ENCODE measurements at places on chromosomes 5 and 9.

- no peak for DNase-seq
Observed at GRCh38 chr9:129363216-129363873, 185.3 kb upstream of the IER5L start.

- DNase-seq: peak; percentile 9
Observed at GRCh38 chr9:69168709-69169217, 5.3 kb upstream of the TJP2 start.

GRCh38 chr9:135008416-135008815 lies 79.1 kb upstream of the OLFM1 start:
- no peak for DNase-seq

DNA sequence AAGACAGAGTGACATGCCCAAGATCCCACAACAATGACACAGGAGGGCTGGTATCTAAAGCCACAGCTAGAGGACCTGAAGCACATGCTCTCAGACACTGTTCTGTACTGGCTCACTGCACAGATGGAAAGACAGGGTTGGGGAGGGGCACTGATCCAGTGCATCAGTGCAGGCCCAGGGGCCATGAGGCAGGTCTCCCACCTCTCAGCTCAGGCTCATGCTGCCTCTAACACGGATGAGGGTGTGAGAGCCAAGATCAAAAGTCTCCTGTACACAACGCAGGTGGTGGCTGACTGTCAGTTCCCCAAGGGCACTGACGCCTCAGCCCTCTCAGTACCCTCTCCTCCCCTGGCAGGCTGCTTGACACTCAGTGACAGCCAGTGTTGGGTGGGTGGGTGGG lies 10.9 kb downstream of the RAPGEF1 start:
- peak; percentile 63 for DNase-seq

DNA sequence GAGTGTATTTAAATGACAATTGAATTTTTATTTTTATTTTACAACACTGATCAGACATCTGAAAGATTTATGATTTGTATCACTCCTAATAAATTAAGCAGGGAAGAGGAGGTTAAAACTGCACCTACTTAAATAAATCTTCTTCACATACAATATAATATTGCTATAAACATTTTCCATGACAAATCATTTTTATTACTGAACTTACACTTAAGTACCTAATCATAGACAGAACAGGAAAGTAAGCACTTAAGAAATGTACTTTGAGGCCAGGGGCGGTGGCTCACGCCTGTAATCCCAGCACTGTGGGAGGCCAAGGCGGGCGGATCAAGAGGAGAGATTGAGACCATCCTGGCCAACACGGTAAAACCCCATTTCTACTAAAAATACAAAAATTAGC lies 3.8 kb downstream of the PFDN1 start:
- DNase-seq: no peak

DNA sequence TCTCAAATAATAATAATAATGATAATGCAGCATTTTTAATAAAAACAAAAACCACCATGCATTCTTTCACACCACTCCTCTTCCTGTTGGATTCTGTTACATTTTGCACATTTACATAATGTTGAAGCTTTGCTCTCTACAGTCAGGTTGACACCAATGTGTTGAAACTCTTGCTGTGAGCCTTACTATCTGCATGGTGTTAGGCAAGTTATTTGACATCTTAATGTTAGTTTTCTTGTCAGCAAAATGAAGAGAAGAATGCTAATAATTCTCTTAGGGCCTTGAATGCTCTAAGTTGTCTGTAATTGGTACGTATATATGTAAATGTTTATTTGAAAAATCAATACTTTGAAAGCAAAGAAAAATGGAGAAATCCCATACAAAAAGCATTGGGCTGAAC lies 525.5 kb upstream of the PTGER4 start:
- no peak for DNase-seq

DNA sequence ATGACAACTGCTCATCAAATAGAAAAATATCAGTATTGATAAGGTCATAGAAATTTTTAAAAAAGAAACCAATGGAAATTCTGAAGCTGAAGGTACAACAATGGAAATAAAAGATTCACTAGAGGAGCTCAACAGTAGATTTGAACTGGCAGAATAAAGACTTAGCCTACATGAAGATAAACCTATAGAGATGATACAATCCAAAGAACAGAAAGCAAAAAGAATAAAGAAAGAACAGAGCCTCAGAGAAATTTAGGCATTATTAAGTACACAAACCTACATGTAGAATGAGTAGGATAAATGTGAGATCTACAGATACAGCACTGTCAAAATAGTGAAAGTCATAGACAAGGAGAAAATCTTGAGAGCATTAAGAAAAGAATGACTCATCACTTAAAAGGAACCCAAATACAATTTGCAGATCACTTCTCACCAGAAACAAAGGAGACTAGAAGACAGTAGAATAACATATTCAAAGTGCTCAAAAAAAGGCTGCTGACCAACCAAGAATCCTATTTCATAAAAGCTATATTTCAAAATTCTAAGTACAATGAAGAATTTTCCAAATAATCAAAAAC lies 47.8 kb upstream of the HTR4 start:
- no peak for DNase-seq

DNA sequence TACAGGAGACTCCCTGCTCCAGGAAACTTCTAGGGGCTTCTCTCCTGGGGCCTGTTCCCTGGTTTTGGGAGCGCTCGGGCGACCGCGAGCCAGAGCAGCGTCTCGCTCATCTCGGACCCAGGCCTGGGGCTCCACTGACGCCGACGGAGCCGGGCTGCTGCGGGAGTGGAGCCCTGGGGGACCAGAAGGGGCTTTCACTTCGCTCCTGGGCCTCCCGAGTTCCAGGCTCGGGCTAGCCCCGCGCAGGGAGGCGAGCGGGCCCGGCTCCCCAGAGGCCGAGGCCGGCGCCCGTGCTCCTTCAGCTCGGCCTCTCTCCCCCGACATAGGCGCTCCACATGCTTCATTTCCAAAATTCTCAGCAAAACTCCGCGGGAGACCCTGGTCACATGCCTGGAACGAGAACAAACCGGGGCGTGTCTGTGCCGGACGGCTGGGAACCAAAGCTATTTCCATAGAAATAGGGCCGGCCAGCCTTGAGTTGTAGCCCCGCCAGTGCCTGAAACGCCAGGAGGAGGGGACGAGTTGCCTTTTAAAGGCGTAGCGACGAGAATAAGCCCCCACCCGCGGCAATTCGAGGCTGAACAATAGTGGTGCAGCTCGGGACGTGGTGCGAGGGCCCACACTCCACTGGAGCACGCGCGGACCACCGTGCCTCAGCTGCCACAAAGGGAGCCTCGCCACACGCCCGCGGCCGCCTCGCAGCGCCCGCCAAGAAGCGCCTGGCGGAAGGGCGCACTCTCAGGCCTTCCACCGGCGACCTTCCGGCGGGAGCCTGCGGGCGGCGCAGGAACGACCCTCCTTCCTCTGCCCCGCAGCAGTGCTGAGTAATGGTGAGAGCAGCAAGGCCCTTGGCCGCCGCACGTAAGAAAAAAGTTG lies 1.1 kb upstream of the G3BP1 start:
- peak; percentile 21 for DNase-seq

DNA sequence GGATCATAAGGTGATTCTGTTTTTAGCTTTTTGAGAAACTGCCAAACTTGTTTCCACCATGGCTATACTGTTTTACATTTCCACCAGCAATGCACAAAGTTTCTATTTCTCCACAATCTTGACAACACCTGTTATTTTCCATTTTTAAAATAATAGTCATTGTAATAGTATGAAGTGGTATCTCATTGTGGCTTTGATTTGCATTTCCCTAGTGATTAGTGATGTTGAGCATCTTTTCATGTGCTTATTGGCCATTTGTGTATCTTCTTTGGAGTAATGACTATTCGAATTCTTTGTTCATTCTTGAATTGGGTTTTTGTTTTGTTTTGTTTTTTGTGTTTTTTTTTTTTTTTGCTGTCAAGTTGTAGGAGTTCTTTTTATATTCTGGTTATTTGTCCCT lies 4.9 kb downstream of the GARNL3 start:
- no peak for DNase-seq

DNA sequence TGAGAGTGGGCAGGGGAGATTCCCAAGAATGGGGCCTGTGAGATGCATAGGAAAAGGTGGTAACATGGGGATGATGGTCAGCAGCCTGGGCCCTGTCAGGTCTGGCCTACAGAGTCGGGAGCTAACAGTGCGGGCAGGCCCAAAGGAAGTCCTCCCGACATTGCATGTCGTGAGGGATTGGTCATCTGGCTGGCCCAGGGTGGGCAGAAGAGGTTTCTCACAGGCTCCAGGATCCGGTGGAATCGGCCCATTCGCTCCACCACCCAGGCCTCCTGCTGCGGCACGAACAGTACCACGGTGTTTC lies 514 bp downstream of the STOML2 start:
- no peak for DNase-seq

DNA sequence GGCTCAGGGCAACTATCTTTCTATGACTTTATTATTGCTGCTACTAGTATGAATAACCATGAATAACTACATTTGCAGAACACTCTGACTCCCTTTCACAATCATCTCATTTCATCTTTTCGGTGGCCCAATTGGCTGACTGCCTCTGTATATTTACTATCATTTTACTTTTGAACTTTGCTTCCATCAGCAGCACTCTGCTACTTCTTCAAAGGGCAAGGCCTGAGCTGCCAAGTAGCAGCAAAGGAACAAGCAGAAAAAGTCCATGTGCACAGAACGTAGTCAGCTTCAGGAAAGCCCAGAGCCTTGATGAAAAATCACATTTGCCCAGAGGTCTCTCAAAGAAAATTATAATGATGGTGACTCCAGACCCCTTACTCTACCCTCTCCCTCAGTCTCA lies 214.5 kb upstream of the PUM3 start:
- DNase-seq: no peak

DNA sequence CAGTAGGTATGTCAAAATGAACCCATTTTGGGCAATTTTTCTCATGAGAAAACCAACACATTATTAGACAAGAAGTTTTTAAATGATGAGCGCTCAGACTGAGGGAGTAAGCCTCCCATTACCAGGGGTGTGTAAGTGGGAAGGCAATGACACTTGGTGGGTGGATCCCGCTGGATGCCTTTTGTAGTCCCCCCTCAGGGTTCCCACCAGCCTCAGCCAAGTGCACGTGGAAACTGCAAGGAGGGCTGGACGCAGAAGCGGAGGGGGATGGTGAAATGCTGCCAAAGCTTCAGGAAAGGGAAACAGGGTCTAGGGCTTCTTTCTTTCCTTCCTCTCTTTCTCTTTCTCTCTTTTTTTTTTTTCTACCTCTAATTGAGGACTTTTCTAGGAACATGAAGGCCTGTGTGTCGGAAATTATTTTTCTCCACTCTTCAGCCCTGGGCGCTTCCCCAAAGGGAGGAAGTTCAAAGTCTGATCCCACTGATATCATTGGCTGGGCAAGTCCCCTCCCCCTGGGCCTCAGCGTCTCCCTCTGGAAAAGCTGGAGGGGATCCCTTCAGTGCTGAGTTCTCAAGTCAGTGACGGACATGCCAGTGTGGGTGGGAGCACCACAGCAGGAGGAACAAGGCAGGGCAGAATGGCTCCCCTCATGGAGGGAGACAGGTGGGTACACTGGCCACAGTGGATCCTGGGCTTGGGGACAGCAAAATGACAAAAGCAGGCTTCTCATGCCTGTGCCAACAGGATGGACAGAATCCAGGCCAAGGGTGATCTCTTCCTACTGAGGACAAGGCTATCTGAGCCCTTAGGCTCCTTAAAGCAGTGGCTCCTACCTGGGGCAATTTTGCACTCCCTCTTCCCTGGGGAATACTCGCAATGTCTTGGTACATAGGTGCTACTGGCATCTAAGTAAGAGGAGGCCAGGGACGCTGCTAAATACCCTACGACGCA lies 23.9 kb upstream of the SLC25A51 start:
- no peak for DNase-seq

DNA sequence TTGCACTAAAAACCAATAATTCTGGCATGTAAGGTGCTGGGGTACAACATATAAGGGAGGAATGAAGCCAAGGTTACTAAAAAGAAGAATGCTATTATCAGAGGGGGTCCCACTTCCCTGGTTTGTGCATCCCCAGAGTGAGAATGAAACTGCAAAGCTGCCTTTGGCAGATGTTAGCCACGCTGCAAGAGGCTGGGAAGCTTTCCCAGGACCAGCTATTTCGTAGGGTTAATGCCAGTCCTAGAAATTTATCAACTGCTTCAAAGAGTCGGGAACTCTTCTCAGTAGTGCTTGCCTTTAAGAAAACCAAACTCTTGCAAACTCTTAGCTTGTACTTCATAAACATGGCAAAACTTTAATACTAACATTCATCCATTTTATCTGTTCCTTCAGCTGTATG lies 87.5 kb upstream of the NR5A1 start:
- DNase-seq: no peak

- no peak for DNase-seq
Observed at GRCh38 chr5:170368586-170368985, 20.6 kb downstream of the KCNMB1 start.

GRCh38 chr9:14236591-14236990 lies 77.3 kb downstream of the NFIB start:
- DNase-seq: no peak
